Lower leg skin (tissue), 4 donors: ENCODE measurements at places on chromosomes 6 and 20. TPM values are rescaled to one million over a fixed set of nuclear protein-coding genes. Genes with fewer than 3 reads are reported as not detected.

Gene TFAP2C
- total RNA-seq: 95.6 TPM

Gene FRK
- 1.9 TPM for total RNA-seq

Gene DOP1A
- total RNA-seq: 75.8 TPM

Gene CLPSL1
- not detected for total RNA-seq

Gene PCK1
- total RNA-seq: 11.6 TPM

Gene LPIN3
- 54.5 TPM for total RNA-seq

Gene DDR1
- total RNA-seq: 221 TPM

Gene BEND6
- total RNA-seq: 0.42 TPM

Gene CRISP2
- not detected for total RNA-seq

Gene IPCEF1
- total RNA-seq: 0.69 TPM

Gene CST5
- total RNA-seq: not detected

Gene RIPPLY2
- total RNA-seq: not detected

Gene OPRM1
- total RNA-seq: not detected

Gene APCDD1L
- total RNA-seq: 1.3 TPM

Gene BPIFB4
- total RNA-seq: not detected

Gene RSPO3
- total RNA-seq: 0.52 TPM

Gene ESR1
- 0.59 TPM for total RNA-seq

Gene SFTA2
- 0.36 TPM for total RNA-seq

Gene HRH3
- total RNA-seq: not detected

Gene FAM83B
- total RNA-seq: 152 TPM

Gene SCUBE3
- total RNA-seq: 0.91 TPM

Gene CDS2
- total RNA-seq: 13.0 TPM

Gene ARID1B
- 87.3 TPM for total RNA-seq

Gene HLA-DMA
- 11.5 TPM for total RNA-seq

Gene SLC22A2
- total RNA-seq: not detected

Gene EPHA7
- total RNA-seq: 1.0 TPM

Gene EDN1
- 42.6 TPM for total RNA-seq

Gene JAG1
- total RNA-seq: 194 TPM

Gene RING1
- 22.1 TPM for total RNA-seq

Gene FOXA2
- not detected for total RNA-seq

Gene DZANK1
- 6.0 TPM for total RNA-seq

Gene GLP1R
- not detected for total RNA-seq

Gene AK9
- 4.1 TPM for total RNA-seq

Gene HS3ST5
- not detected for total RNA-seq

Gene ZC3H12D
- 0.42 TPM for total RNA-seq

Gene GRM1
- total RNA-seq: not detected

Gene RNF217
- 27.5 TPM for total RNA-seq

Gene SNAI1
- 1.3 TPM for total RNA-seq

Gene KDM1B
- 27.9 TPM for total RNA-seq

Gene PRRT1
- 0.56 TPM for total RNA-seq

Gene ZBP1
- not detected for total RNA-seq

Gene HCRTR2
- total RNA-seq: 0.30 TPM

Gene FAM120B
- 23.1 TPM for total RNA-seq

Gene DDO
- 1.2 TPM for total RNA-seq

Gene FILIP1
- total RNA-seq: 0.38 TPM

Gene C6orf15
- total RNA-seq: 20.2 TPM

Gene SOX18
- 5.8 TPM for total RNA-seq

Gene COL12A1
- 52.4 TPM for total RNA-seq

Gene OR12D3
- not detected for total RNA-seq

Gene TRDN
- total RNA-seq: 0.06 TPM

Gene SAMD5
- 0.80 TPM for total RNA-seq
